Stimulated activated CD8-positive, alpha-beta memory T cell treated with anti-CD3 and anti-CD28 coated beads, Interleukin-15, amount 100 ng/mL, for 48 hours (primary cell): ENCODE measurements at places on chromosomes 12 and 14.

DNA sequence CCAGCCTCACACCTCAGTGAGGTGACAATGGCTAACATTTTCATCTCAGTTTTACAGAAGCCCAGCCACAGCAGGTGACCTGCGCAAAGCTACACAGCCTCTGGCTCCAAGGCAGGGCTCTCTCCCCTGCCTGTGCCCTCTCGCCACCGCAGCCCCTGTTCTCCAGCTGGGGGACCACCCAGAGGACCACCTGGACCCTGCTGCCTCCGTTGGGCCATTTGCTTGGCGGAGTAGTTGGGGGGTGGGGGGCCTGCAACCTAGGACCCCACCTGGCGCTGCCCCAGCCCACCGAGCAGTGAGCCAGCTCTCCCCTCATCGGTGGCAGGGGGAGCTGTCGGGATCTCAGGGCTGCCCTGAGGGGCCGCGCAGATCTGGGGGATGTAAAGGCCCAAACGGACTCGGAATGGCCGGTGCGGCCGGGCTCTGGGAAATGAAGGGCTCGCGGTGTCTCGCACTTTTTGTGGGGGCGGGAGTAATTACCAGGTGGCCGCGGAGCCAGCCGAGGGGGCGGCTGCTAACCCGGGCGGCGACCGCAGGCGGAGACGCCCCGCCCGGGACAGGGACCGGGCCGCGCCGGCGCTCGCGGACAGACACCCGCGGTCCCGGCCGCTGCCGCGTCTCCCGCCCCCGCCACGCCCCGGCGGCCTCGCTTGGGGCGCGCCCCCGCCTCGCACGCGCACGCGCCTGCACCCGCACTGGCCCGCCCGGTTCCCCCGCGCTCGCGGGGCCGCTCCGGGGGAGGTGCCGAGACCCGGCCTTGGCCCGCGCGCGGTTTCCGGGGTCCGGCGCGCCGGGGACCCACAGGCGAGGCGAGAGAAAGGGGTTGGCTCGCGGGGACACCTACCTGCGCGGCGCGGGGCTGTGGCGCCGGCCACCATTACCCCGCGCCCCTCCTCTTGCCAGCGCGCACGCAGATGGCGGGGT lies 8.6 kb upstream of the GPR68 start:
- no peak for DNase-seq

- DNase-seq: no peak
Observed at GRCh38 chr12:104999347-104999685, 13.2 kb downstream of the NOPCHAP1 start.

DNA sequence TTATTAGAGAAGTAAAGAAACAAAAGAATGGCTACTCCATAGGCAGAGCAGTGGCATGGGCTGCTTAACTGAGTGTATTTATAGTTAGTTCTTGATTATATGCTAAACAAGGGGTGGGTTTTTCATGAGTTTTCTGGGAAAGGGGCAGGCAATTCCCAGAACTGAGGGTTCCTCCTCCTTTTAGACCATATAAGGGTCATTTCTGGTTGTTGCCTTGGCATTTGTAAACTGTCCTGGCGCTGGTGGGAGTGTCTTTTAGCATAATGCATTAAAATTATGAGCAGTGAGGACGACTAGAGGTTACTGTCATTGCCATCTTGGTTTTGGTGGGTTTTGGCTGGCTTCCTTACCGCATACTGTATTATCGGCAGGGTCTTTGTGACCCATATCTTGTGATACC lies 40.1 kb downstream of the CCDC60 start:
- DNase-seq: no peak

- no peak for DNase-seq
Observed at GRCh38 chr14:29529418-29529817, 398.2 kb downstream of the PRKD1 start.

DNA sequence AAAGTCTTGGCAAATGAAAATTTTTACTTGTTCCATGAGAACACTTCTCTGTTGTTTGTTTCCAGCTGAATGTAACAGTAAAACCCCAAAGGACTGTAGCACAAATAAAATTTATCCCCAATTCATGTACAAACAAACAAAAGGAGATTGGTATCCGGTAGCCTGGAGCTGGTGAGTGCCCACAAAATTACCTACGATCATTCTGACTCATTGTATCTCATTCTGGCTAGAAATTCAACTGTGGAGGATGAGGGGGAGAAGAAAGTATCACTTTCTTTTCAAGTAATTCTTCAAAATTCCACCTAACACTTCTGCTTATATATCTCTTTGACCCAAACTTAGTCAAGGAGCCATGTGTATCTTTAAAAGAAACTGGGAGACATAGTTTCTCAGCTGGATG lies 268.5 kb downstream of the ALG10B start:
- no peak for DNase-seq

DNA sequence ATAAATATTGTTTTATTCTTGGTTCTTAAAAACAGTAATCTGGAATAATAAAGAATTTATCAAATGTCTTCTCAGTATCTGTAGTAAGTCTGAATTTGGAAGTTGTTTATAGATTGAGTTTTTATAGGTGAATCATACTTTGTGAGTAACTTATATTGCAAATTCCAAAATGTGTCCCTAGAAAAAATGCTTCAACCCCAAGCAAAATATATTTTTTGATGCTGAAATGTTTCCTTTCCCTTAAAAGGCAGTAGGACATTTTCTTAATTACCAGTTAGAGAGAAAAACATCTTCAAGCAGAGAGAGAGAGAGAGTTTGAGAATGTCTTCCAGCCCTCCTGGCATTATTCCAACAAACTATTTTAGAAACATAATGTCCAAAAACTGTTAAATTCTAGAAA lies 37.9 kb downstream of the PELI2 start:
- no peak for DNase-seq

DNA sequence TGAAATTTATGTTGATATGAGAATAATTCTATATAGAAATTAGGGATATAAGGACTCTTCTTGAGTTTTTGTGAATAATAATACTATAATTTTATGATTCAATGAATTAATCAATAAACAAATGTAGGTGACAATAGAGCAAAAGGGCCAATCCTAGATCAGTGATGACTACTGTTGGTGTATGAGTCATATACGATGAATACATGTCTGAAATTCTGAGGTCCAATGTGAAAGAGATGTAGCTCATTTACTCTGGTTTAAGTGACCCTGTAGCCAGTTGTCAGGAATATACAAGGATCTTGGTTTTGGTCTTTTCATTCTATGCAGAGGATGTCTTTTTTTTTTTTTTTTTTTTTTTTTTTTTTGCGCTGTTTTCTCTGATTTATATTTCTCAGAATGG lies 72.1 kb upstream of the RTL1 start:
- no peak for DNase-seq

GRCh38 chr14:30651937-30652336 lies 29.8 kb downstream of the SCFD1 start:
- DNase-seq: no peak

- DNase-seq: no peak
Observed at GRCh38 chr12:7951671-7952070, 15.7 kb upstream of the SLC2A3 start.

GRCh38 chr12:104050436-104050835 lies 449 bp upstream of the GLT8D2 start:
- no peak for DNase-seq

GRCh38 chr12:7075939-7076338 lies 15.4 kb downstream of the C1S start:
- DNase-seq: no peak

GRCh38 chr12:22353615-22354325 lies 19.3 kb upstream of the ST8SIA1 start:
- no peak for DNase-seq

GRCh38 chr14:75824318-75824717 lies 157.5 kb downstream of the TGFB3 start:
- DNase-seq: no peak

- peak; percentile 37 for DNase-seq
Observed at GRCh38 chr12:121060149-121061001, 21.3 kb upstream of the OASL start.

DNA sequence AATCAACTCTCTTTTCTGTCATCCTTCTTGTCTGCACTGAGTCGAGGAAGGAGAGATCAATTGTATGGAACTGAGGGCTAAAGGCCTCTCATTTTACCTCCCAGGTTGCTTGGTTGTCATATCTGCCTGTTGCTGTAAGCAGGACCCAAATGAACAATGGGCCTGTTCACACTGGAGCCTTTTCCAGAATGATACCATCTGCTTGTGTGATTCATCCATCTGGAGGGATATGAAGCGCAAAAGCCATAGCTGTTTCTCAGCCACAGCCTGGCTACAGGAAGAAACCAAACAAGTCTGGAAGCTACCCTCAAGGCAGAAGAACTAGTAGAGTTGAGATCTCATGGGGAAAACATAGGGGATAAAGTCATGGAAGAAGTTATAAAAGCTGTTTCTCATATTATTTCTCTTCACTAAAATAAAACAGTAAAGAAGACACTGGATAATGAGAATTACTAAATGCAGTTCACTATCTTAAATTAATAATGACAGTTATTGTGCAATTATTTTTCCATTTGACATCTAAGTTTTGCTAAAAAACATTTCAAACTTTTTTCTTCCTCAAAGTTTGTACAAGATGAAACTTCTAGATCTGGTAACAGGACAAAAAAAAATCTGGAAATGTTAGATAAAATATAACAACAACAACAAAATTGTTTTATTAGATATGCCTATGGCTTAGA lies 106.3 kb downstream of the SPTSSA start:
- DNase-seq: no peak

- DNase-seq: no peak
Observed at GRCh38 chr14:35789651-35790050, 19.4 kb downstream of the RALGAPA1 start.

DNA sequence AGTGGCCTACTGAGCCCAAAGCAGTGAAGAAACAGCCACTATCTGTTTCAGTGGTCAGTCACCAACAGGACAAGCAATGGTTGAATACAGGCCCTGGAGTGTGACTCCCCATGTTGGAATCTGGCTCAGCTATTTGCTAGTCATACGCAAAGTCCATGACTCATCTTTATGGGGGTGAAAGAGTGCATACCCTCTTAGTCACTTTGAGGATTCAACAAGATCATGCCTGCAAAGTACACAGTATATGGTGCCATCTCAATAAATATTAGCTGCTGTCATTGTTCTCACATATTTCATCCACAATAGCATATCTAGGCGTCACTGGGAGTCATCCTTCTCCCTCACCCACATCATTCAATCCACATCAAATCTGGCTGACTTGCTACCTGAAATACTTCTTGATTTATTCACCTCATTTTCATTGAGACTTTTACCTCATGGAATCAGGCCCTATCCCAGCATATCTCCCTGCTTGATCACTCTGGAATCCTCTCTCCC lies 26.4 kb upstream of the STAB2 start:
- no peak for DNase-seq

- no peak for DNase-seq
Observed at GRCh38 chr12:131909081-131909751, 14.8 kb downstream of the ULK1 start.

- DNase-seq: no peak
Observed at GRCh38 chr12:109727039-109727723, 13.6 kb downstream of the FAM222A start.

DNA sequence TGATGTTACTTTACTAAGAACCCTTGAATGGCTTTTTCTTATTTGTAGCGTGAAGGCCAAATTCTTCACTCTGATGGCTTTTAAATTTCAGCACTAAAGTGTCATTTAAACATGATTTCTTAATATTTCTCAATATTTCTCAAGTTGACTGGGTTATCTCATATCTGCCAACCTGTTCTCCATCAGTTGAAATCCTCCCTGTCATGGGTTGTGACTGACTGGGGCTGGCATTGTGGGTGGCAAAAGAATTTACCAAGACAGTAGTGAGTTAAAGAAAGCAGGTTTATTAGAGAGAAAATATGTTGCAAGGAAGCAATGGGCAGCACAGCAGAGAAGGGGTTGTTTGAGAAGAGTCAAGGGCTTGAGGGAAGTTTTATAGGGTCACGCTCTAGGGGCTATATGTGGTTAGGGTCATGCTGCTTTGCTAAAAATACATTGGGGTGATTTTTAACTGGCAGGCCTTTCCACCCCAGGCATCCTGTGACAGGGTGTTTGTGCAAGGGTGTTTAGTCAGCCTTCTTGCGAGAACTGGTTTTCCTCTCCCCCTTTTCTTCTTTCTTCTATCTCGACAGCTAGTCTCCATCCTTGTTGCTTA lies 232.8 kb upstream of the SEL1L start:
- DNase-seq: no peak

GRCh38 chr14:61395115-61395725 lies 73.8 kb downstream of the PRKCH start:
- no peak for DNase-seq

GRCh38 chr14:90815822-90816662 lies at the start of gene TTC7B:
Gene TTC7B (minus strand): TSS chr14:90816430. CDS start chr14:90816295, 135 bp downstream.
- no peak for DNase-seq
